Thymus (tissue), 14 donors: ENCODE measurements at places on chromosomes 7 and 10. TPM values are rescaled to one million over a fixed set of nuclear protein-coding genes. Genes with fewer than 3 reads are reported as not detected.
A peak's percentile ranks its signal among the peaks of the same experiment; 100 is the strongest.

- peak; percentile 34 for DNase-seq
Measured at GRCh38 chr10:102065561-102066398, 631 bp downstream of the HPS6 start.

URGCP gene
- 14.6 TPM for polyA plus RNA-seq

ZP3 gene
- polyA plus RNA-seq: 2.3 TPM

GRCh38 chr7:67625257-67625737 is 628.7 kb downstream of the TYW1 start:
- DNase-seq: peak; percentile 4

DNA sequence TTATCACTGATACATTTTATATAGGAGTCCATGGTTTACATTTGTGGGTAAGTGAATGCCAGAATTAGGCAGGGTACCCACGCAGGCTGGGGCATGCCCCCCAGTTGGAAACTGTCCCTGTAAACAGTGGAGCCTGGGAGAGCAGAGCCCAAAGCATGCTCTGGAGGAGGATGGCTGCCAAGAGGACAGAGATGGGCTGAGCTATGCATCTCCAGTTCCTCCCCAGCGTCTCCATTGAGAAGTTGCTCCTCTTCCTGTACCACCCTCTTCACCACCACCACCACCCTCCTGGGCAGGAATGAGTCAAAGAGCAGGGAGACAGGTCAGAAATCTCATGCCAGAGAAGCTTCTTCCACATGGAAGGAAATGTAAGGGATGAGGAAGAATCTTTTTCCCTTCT is 67.7 kb upstream of the KMT2E start:
- no peak for DNase-seq

STRIP2 gene
- 1.4 TPM for polyA plus RNA-seq

GHRHR gene
- polyA plus RNA-seq: 0.68 TPM

DNA sequence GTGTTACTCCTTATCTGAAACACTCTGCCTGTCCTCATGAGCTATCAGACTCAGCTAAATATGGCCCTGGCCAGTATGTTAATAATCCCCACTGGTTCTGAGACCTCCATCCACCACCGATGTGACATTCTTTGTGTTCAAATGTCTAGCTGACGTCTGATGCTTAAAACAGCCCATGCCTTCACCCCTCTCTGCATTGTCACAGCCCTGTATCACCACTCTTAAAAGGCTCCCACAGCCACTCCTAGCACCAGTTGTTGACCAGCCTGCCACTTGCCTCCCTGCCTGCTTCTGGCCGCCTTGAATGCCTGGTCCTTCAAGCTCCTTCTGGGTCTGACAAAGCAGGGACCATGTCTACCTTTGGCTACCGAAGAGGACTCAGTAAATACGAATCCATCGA is at the start of gene LMOD2:
LMOD2 (plus strand) TSS at position 253 of the 400 bp plus-strand sequence; CDS start at position 351, 98 bp downstream.
- DNase-seq: no peak

C1QL3 gene
- 0.05 TPM for polyA plus RNA-seq

DNA sequence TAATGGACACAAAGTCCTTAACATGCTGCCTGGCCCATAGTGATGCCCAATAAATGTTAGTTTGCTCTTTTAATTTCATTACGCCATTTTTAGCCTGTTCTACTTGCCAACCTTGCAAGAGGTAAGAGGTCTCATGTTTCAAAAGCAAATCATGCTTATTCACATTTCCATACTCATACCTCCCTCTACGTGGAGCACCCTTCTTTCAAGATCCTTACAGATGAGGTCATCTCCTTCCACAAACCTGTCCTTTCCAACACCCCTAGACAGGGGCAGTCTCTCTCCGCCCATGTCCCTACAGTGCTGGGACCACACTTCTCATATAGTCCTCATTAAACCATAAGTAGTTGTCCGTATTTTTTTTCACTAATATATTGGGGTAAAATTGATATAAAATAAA is 271.3 kb downstream of the FGFR2 start:
- no peak for DNase-seq

GRCh38 chr7:128025380-128025779 is 5.9 kb downstream of the LRRC4 start:
- no peak for DNase-seq

DNA sequence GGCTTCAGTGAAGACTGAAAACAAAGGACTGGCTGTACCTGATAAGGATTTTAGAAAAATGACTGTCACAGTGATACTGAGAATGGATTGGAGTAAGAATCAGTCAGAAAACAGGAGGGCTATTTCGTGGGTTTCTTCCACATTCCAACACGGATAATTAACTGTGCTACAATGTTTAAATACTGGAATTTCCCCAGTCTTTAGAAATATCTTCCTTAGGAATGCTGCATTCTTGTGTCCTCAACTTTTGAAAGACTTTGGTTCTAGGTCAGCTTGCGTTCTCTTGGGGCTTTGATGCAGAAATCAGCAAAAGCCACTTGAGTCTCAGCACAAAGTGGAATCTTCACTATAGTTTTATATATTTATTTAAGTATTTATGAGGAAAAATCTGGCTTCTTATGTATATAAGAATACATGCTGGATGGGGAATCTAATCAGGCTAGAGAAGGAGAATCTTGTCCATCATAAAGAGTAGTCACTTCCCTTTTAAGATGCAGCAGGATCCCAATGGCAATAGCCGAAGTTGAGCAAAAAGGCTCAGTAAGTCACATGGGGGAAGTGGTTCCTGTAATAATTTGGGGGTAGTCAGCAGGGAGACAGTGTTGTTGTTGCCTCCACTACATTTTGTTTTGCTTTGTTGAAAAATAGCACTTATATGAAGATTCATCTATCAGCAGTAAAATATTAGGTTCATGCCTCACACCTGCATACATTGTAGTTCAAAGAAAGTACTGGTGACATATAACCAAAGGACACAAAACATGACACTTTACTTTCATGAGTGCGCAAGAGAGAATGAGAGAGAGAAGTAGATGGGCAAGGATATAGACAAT is 86.0 kb downstream of the CH25H start:
- DNase-seq: no peak

HKDC1 gene
- 10.9 TPM for polyA plus RNA-seq

PPP1R9A gene
- 1.4 TPM for polyA plus RNA-seq

LOXL4 gene
- 3.6 TPM for polyA plus RNA-seq

DNA sequence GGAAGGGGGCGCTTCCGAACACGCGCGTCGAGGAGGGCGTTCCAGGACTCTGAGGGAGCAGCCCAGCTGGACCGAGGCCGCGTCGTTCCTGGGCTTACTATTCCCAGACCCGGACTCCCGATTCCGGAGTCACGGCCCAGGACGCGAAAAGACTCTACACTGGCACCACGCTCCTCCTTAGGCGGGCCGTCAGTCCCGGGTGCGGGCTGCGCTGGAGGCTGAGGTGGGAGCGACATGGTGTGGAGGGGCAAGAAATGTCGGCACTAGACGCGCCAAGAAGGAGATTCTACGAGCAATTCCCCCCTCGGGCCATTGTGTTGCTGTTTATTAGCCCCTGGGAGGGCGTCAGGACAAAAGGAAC is 584 bp upstream of the RUNDC3B start:
- peak; percentile 13 for DNase-seq

DNA sequence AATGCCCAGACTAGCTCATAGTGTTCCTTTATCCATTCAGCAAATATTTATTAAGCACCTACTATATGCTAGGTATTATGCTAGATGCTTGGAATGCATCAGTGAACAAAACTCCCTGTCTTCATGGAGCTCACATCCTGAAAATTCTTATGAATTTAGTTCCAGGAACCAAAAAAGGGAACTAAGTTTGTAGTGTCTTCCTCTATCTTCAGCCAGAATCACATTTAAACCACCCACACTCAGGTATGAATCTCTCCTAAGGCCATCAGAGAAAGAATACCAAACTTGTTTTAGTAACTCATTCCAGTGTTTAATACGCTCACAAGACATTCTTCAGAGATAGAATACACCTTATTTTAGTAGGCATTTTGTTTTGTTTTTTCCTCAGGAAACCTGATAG is 10.1 kb upstream of the EGR2 start:
- no peak for DNase-seq

- no peak for DNase-seq
Measured at GRCh38 chr7:50565559-50565916, 333 bp upstream of the DDC start.

GRCh38 chr7:80141376-80141775 is 6.7 kb downstream of the GNAI1 start:
- no peak for DNase-seq

- DNase-seq: no peak
Measured at GRCh38 chr10:89639326-89639725, 5.7 kb downstream of the PANK1 start.

DNA sequence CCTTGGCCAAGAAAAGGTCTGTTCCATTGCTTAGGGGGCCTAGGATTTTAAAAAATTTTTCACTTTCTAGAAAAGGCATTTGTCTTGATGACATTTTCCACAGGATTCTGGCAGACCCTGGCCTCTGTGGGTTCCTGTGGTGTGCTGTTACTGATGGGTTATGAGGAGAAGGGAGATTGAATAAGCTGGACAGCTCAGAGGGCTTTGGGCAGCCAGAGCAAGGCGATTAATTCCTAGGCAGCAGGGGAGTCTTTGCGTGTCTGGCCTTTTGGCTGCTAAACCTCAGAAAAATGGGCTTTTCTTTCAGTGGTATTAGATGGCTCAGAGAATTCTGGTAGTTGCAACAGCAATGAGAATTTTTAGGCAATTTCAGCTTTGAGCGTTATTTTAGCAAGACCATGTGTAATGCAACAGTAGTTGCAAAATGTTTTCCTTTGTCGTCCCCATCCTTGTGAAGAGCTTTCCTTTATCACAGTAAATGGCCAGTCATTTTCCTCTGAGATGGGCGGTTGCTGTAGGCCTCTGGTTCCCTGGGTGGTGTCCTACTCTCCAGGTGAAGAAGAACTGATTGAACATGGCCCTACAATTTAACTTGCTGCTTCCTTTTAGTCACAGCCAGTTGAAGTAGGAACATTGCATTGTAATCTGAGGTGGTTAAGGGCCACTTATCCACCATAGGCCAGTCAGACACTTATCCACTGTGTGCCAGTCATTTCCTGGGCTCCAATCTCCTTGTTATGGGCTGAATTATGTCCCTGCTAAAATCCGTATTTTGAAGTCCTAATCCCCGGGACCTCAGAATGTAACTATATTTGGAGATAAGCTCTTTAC is 43.2 kb downstream of the SH2D4B start:
- no peak for DNase-seq

TBXAS1 gene
- polyA plus RNA-seq: 16.3 TPM

- DNase-seq: no peak
Measured at GRCh38 chr7:20816372-20816959, 29.8 kb upstream of the SP8 start.

CALCR gene
- 0.07 TPM for polyA plus RNA-seq

DNA sequence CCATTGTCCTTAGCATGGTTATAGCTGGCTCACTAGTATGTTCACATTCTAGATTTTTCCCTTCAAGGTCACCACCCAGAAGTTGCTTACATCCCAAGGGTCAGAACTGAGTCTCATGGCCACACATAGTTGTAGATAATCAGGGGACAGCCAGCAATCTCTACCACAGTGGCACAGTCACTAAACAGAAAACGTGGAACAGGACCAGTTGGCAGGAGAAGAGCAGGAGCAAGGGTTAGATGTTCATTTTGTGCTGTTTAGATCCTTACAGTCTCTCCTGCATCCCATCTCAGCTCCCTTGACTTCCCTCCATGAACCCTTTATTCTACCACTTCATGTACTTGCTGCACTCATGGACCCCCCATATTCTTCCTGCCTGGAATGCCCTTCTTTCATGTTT is 73.9 kb downstream of the LRMDA start:
- DNase-seq: no peak
